ENCODE measurements at places on chromosomes 12 and 14.
A peak's percentile ranks its signal among the peaks of the same experiment; 100 is the strongest.

- no peak for DNase-seq
These were observed 62.6 kb downstream of the FAR2 start for GRCh38 chr12:29211696-29212095.

DNA sequence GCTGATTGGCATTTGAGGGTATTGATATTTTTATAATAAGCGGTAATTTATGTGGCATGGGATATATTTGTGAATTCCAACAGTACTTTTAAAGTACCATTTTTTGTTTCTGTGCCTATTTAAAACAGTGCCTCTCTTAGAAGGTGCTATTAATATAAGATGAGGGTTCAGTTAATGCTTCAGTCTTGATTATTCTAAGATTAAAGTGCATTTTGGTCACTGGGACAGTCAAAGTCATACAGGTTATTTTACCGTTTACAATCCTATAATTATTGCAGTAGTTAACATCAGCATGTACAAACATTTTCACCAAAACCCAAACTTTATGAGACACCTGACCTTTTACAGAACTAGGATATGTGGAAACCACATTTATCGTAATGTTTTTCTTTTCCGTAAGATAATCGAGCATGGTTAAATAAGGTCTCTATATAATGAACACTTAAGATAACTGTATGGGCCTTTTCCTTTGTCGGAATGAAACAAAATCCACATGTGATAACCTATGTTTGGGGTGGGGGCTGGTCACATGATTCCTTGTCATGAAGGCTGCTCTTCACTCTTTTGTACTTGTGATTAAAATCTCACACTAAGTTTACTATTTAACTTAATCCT, 37.7 kb upstream of the DNM1L start:
- DNase-seq: no peak

DNA sequence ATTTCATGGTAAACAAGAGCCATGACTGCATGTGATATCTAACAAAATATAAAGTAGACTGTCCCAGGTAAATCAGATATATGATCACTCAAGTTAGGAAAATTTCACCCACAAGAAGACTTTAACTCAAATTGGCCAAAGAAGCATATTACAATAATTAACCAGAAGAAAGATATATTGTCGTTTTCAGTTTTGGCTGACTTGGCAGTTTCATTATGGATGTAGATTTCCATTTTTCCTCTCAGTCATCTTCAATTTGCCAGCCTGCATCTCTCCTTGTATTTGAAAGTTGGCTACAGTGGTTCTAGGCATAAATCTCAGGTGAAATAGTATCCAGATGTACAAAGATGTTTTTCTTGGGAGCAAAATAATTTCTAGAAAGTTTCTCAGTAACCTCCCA, 761.6 kb downstream of the LRFN5 start:
- DNase-seq: no peak

DNA sequence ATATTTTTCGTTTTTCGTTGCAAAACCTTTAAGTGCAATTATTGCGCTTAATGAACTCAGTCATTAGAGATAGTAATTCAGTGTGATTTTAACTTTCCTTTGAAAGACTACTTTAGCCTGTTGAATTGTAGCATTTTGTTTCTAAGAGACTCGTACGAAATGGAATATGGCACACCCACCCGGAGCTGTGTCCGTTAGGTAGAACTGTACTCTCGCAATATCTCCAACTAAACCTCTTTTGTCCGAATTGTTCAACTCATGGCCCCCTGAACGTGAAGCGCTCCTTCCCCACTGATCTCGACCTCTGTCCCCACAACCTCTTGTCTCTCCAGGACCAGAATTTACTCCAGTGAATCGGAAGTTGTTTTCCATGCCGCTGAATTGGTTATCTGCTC, 800 bp downstream of the PCNX4 start:
- DNase-seq: peak; percentile 13

- DNase-seq: no peak
These were observed 378.8 kb downstream of the MED13L start for GRCh38 chr12:115898670-115899069.

DNA sequence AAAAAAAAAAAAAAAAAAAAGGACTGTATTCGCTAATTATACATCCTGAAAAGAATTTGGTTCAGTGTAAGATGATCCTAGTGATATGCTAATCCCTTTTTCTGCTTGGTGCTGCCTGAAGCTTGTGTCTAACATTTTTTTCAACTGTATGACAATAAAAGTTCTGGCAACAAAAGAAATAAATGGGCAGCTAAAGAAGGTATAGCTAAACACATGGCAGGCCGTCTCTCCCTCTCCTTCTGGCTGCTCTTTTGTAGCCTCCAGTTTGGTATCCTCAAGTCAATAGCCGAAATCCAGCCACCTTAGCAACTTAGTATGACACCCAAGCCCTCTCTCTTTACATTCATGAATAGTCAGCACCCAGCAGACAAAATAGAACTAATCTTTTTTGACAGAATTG, 198.3 kb upstream of the OTX2 start:
- DNase-seq: no peak

DNA sequence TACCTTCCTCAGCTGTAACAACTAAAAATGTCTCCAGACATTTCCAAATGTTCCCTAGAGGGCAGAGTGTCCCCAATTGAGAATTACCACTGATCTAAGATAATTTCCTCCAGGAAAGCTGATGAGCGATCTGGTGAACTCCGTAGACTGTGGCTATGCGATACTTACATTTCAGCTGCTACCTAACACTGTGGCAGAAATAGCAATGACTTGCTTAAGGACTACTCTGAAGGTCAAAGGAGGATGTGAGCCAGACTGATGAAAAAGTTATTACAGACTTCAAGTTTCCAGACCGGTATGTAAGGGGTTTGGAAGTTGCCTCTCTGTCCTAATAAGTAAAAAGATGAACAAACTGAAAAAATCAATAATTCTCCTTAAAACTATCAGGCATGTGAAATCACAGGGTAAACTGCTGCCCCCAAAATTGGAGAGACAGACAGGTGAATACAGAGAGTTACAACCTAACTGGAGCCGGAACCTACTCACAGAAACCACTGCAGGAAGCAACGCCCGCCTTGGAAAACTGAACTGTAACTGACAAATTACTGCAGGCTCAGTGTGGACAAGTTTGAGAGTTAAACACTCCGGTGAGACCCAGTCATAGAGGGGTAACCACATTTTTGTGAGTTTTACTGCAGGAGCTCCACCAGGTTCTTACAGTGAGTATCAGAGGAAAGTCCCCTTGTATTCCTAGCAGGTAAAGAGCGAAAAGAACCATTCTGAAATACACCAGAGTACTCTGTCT, 60.0 kb upstream of the PARP11 start:
- DNase-seq: peak; percentile 58

- no peak for DNase-seq
These were observed 114.3 kb downstream of the SLC16A7 start for GRCh38 chr12:59710004-59710628.

DNA sequence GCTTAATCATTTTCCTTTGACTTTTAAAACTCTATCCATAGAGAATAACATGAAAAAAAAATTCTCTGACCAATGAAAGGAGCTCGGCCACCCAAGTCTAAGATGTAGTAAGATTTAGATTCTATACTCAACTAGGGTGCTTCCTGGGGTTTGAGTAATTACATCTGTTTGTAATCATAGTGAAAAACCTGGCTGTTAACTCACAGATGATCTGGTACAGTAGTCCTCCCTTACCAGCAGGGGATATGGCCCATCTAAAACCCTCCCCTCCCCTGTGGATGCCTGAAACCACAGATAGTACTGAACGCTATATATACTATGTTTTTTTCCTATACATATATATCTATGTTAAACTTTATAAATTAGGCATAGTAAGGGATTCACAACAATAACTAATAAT, 89.2 kb downstream of the DAAM1 start:
- DNase-seq: no peak

DNA sequence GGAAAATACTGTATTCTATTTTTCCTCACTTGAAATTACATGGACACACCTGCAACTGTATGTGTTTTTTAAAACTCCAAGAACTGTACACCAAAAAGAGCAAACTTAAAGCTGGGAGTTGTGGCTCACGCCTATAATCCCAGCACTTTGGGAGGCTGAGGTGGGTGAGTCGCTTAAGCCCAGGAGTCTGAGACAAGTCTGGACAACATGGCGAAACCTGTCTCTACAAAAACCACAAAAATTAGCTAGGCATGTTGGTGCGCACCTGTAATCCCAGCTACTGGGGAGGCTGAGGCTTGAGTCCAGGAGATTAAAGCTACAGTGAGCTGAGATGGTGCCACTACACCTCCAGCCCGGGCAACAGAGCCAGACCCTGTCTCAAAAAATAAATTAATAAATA, 95.9 kb downstream of the SINHCAF start:
- DNase-seq: no peak

GRCh38 chr12:72491426-72491825, 219.3 kb downstream of the TRHDE start:
- no peak for DNase-seq

DNA sequence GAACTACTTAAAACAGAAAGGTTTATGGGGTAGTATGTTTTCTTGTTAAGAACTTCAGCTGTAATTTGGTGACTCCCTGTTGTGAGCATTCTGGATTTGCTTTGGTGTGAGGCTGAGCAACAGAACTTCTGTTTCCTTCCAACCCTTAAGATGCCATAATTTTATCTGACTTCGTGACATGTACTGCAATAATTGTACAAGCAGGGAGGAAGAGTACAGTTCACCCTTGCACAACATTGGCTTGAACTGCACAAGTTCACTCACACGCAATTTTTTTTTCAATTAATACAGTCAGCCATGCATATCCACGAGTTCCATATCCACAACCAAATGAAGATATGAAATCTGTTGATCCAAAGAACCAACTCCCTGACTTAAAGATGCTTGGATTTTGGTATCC, 42.9 kb upstream of the ANKS1B start:
- no peak for DNase-seq

DNA sequence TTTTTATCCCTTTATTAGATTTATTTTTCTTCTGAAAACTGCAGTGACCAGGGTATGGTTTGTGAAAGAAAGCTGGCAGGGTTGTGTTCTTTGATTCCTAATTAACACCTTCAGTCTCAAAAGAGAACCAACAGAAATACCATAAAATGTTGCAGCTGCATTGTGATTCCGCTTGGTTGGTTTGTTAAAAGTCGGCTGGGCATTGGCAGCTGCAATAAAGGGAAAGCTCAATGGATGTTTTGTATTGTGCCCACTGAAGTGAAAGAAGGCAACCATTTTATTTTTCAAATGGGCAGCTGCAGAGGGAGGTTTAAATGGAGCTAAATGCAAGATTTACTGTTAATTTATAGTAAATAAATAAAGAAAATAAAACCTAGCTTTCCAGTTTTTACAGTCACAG, 16.7 kb downstream of the LGR5 start:
- DNase-seq: no peak

GRCh38 chr14:60346706-60347105, 97.7 kb downstream of the PPM1A start:
- no peak for DNase-seq

All from CD4-positive, alpha-beta T cell treated with Interleukin-17A for 4 hours (primary cell).